ENCODE measurements at places on chromosomes 4 and X. TPM values are rescaled to one million over a fixed set of nuclear protein-coding genes. Genes with fewer than 3 reads are reported as not detected.

- no peaks in the 10 kb centered on the region for H3K4me1 ChIP-seq
- DNase-seq = peak; percentile 62
- H3K36me3 ChIP-seq = no peaks in the 10 kb centered on the region
- H3K27me3 ChIP-seq = no peaks in the 10 kb centered on the region
- peak overlapping the region; percentile 78 for H3K27ac ChIP-seq
Measured at GRCh38 chrX:118115953-118116712, 477 bp downstream of the KLHL13 start.

DNA sequence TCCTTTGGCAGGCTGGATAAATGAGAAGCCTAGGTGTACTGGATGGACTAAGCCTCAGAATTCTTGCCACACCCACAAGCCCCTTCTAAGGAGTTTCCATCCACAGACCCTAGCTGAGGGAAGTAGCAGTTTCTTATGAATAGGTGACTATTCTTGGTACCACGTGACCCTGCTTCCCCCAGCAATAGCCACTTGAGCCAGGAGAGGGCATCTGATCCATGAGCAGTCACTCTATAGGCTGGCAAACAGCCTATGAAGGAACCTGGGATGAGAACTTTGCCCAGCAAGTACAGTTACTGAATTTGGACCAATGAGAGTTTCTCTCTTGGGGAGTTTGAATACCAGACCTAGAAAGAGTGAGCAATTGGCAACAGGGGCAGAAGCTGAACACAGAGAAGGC, 84.0 kb downstream of the RTL9 start:
- H3K4me3 ChIP-seq = no peak overlapping the region
- no peak overlapping the region for H3K27ac ChIP-seq
- no peak for DNase-seq
- H3K4me1 ChIP-seq = no peaks in the 10 kb centered on the region
- no peaks in the 10 kb centered on the region for H3K27me3 ChIP-seq
- no peaks in the 10 kb centered on the region for H3K36me3 ChIP-seq

DNA sequence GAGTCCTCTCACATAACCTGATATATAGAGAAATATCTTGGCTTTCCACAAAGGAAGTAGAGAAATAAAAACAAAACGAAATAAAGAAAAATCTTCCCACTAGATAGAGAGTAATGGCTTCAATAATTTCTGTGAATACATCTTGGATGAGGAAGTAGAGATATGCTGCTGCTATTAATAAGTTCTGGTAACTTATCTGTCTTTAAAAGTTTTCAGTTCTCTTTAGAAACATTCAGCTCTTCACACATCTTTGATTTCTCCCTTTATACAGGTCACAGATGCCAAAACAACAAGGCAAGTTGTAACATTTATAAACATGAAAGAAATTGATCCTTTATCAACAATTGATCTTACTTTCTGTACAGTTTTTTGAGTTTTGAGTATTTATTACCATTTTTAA, 615.8 kb downstream of the TRAM1L1 start:
- H3K4me1 ChIP-seq = no peaks in the 10 kb centered on the region
- H3K27me3 ChIP-seq = no peaks in the 10 kb centered on the region
- no peak overlapping the region for H3K4me3 ChIP-seq
- H3K27ac ChIP-seq = no peak overlapping the region
- H3K36me3 ChIP-seq = no peaks in the 10 kb centered on the region

GRCh38 chrX:74510401-74510800, 89.1 kb downstream of the SLC16A2 start:
- H3K4me3 ChIP-seq = no peak overlapping the region
- no peak overlapping the region for H3K27ac ChIP-seq
- H3K36me3 ChIP-seq = no peaks in the 10 kb centered on the region
- H3K4me1 ChIP-seq = peaks cover 3% of the 10 kb centered on the region
- no peak for DNase-seq

- H3K27ac ChIP-seq = no peak overlapping the region
- H3K4me3 ChIP-seq = no peak overlapping the region
- no peaks in the 10 kb centered on the region for H3K36me3 ChIP-seq
- no peaks in the 10 kb centered on the region for H3K27me3 ChIP-seq
Measured at GRCh38 chr4:4837316-4837715, 22.1 kb upstream of the MSX1 start.

GRCh38 chr4:23373261-23373660, 516.6 kb downstream of the PPARGC1A start:
- H3K27ac ChIP-seq = no peak overlapping the region
- no peak for DNase-seq
- no peaks in the 10 kb centered on the region for H3K36me3 ChIP-seq

GRCh38 chrX:97294041-97294440, 410.3 kb downstream of the RPA4 start:
- no peaks in the 10 kb centered on the region for H3K36me3 ChIP-seq
- H3K4me3 ChIP-seq = no peak overlapping the region
- no peak overlapping the region for H3K27ac ChIP-seq
- DNase-seq = no peak
- H3K4me1 ChIP-seq = no peaks in the 10 kb centered on the region

DNA sequence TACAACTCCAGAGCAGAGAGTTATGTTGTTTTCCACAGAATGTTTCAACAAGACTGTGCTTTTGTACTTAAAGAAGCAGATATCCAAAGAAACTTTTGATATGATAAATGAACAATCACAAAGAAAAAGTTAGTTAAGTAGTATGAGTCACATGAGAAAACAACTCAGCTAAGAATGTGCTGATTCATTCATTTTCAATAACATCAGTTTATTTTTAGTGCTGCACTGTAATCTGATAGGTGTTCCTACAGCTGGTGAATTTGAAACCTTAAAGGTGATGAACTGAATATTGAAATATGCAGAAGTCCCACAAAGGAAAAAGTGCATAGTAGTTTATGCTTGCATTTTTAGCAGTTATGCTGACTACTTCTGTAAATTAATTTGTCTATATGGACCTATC, 180.3 kb upstream of the TENM3 start:
- H3K4me1 ChIP-seq = no peaks in the 10 kb centered on the region
- H3K36me3 ChIP-seq = no peaks in the 10 kb centered on the region
- H3K27ac ChIP-seq = no peak overlapping the region
- DNase-seq = no peak
- H3K4me3 ChIP-seq = no peak overlapping the region

DNA sequence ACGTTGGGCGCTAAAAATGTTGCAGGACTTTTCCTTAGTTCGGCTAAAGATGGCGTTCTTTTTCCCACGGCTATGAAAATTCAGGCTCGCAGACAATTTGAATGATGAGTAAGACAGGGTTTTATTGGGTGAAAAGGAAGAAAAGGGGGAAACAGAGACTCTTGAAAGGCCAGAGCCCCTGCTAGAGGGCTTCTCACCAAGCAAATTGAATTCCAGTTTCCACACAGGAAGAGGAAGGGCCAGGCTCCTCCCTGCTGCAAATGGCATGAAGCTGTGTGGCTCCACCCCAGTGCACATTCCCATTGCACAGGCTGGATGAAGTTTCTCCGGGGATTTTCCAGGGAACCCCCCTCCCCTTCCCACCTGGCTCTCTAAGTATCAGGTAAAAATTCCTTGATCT, 210.9 kb downstream of the KLHL4 start:
- H3K4me3 ChIP-seq = no peak overlapping the region
- no peaks in the 10 kb centered on the region for H3K4me1 ChIP-seq
- DNase-seq = no peak

DNA sequence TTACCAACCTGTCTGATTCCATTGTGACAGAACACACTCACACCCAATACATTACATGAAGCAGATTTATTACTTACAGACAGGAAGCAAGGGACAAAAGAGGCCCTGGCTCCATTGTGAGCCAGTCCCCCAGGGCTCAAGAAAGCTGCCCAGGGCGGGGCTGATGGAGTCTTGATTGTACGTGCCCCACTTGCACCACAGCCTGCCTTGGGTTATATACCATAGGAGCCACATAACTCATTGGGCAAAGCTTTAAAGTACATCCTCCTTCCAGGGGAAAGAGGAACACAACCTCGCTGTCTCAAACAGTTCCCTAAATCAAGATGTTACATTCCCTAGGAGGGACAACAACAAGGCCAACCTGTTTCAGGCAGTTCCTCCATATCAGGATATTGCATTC, 3.4 kb upstream of the ZRSR2 start:
- H3K27ac ChIP-seq = no peak overlapping the region
- H3K4me3 ChIP-seq = no peak overlapping the region
- no peaks in the 10 kb centered on the region for H3K27me3 ChIP-seq
- H3K4me1 ChIP-seq = peaks cover 1% of the 10 kb centered on the region

GRCh38 chr4:42397635-42398170, 415 bp downstream of the SHISA3 start:
- DNase-seq = no peak
- H3K27ac ChIP-seq = peak overlapping the region; percentile 50
- H3K27me3 ChIP-seq = peaks cover 17% of the 10 kb centered on the region
- H3K4me3 ChIP-seq = peak overlapping the region; percentile 54
- H3K36me3 ChIP-seq = no peaks in the 10 kb centered on the region

DNA sequence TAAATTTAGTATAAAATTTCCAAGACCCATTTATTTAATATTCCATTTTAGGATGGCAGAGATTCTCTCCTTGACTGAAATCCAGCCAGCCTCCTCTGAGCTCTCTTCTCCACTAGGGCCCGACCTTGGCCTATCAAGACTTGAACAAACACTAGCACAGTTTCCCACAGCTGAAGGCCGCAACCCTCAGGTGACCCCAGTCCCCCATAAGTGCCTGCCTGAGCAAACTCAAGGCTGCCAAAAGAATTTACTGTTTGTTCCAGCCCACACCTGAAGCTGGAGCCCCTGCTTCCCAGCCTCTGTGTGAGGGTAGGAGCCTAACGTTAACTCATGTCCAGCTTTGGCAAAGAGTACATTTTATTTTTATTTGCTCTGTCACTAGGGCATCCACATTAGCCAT, 629.0 kb upstream of the ZFP42 start:
- H3K27me3 ChIP-seq = no peaks in the 10 kb centered on the region
- no peak overlapping the region for H3K27ac ChIP-seq
- DNase-seq = no peak
- H3K36me3 ChIP-seq = no peaks in the 10 kb centered on the region
- H3K4me3 ChIP-seq = no peak overlapping the region

DNA sequence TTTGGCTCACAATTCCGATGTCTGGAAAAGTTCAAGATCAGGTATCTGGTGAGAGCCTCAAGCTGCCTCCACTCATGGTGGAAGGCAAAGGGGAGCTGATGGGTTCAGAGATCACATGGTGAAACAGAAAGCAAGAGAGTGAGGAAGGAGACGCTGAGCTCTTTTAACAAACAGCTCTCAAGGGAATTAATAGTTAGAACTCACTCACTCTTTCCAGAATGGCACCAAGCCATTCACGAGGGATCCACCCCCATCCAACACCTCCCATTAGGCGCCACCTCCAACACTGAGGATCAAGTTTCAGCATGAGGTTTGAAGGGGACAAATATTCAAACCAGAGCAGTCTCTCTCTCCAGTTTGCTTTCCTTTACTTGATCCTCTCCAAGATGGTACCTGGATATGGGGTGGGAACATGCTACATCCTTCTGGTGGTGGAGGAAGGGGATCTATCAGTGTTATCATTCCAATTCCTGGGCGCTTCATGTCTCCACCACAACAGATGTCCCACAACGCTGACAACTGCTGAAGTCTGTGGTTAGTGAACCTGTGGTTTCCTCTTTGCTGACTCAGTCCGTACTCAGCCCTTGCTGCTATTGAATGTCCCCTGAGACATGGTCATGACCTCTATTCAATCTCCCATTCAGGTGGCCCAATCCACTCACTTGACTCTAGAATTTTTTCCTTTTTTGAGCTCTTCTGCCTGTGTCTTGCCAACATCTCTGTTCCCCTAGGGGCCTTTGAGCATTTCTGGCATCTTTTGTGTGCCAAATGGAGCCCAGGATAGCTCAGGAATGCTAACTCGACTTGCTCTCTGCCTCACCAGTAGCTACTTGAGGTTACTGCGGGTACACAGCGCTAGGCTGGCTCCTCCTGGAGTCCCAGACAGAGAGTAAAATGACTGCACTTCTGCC, 395.2 kb downstream of the MID1IP1 start:
- no peak overlapping the region for H3K27ac ChIP-seq
- H3K4me1 ChIP-seq = no peaks in the 10 kb centered on the region
- H3K4me3 ChIP-seq = no peak overlapping the region
- no peaks in the 10 kb centered on the region for H3K27me3 ChIP-seq
- H3K36me3 ChIP-seq = no peaks in the 10 kb centered on the region
- DNase-seq = no peak

DNA sequence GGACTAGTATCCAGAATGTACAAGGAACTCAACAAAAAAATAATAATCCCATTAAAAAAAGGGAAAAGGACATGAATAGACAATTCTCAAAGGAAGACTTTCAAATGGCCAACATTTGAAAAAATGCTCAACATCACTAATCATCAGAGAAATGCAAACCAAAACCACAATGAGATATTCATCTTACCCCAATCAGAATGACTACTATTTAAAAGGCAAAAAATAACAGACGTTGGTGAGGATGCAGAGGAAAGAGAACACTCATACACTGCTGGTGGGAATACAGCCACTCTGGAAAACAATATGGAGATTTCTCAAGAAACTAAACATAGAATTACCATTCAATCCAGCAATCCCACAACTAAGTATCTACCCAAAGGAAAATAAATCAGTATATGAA, 133.1 kb downstream of the KDR start:
- no peaks in the 10 kb centered on the region for H3K36me3 ChIP-seq
- no peaks in the 10 kb centered on the region for H3K27me3 ChIP-seq
- no peaks in the 10 kb centered on the region for H3K4me1 ChIP-seq
- no peak overlapping the region for H3K4me3 ChIP-seq
- H3K27ac ChIP-seq = no peak overlapping the region
- no peak for DNase-seq

DNA sequence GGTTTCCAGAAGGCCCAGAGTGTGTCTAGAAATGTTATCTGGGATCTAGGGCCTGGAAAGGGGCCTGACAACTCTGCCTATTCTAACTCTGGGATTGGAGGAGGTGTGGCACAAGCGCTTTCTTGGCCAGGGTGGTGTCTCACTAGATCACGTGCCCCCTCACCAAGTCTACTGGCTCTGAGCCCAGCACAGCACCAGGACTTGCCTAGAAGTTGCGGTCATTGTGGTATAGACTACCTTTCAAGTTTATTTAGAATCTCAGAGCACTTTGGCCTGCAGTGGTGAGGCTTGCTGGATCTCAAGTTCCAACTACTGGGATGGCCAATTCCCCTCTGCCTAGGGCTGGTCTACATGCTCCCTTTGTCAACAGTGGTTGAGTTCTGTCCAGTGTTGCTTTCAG, 223.3 kb upstream of the MAGEB2 start:
- H3K4me1 ChIP-seq = no peaks in the 10 kb centered on the region
- no peak overlapping the region for H3K4me3 ChIP-seq
- DNase-seq = no peak
- H3K36me3 ChIP-seq = no peaks in the 10 kb centered on the region
- H3K27me3 ChIP-seq = no peaks in the 10 kb centered on the region
- no peak overlapping the region for H3K27ac ChIP-seq

The GPAT3 gene
- total RNA-seq = 23.1 TPM

The ITIH6 gene
- total RNA-seq = under 0.01 TPM

The TMEM156 gene
- total RNA-seq = not detected

The RENBP gene
- total RNA-seq = 15.3 TPM

The CT45A2 gene
- total RNA-seq = not detected

The ARHGAP24 gene
- 25.0 TPM for total RNA-seq

The FSTL5 gene
- 1.8 TPM for total RNA-seq

The SUPT20HL2 gene
- not detected for total RNA-seq

The DSPP gene
- not detected for total RNA-seq

The CLCN3 gene
- 15.9 TPM for total RNA-seq

The CLTRN gene
- not detected for total RNA-seq

The RS1 gene
- total RNA-seq = not detected

The UGT2B15 gene
- total RNA-seq = not detected

The MAGEB17 gene
- total RNA-seq = not detected

The CT45A3 gene
- total RNA-seq = not detected
